ENCODE measurements at places on chromosomes 11 and 22.

DNA sequence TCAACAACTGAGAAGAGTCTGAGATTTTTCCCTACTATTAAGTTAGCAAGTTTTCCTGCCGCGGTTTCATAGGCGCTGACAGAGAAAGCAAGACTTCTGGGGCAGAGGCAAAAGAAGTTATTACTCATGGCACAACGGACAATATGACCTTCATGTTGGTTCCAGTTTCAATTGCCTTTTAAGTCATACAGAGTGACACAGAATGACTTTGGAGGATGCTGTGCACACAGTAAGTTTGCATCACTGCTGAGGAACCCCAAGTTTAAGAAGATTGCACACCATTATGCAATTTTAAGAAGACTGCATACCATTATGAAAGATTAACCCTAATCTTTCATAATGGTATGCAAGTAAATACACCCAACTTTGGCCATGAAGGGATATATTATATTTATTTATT is 626.5 kb upstream of the CHORDC1 start:
- DNase-seq, result no peak

DNA sequence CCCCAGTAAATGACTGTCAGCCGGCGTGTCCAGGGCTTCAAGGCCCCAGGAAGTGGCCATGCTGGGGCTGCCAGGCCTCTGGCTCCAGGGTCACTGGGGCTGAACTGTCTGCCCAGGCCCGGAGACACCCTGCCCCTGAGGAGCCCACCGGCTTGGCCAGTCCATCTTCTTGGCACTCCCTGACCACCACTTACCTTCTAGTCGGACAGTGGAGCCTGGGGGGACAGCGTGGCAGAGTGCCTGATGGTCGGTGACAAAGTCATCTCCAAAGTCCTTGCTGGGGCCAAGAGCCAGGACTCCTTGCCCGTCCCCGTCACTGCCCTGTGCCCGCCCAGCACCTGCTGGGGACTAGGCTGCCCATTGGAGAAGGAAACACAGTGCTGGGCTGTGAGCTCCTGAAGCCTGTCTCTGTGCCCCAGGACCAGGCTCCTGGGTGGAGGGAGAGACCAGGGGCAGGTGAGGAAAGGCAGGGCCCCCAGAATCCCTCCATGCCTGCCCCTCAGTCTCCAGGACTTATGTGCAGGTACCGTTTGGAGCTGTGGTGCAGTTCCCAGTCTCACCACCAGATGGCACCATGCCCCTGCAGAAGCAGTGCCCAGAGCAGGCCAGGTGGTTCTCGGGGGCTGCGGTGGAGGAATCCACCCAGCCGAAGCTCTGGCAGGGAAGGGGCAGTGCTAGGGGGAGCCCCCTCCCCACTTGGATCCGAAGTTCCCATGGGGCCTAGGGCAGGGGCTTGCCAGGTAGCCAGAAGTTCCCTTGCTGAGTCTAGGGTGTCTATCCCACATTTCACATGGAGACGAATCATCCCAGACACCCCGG is 6.0 kb upstream of the CCDC188 start:
- DNase-seq, result peak; percentile 54

GRCh38 chr22:22179858-22180257 is 64.7 kb upstream of the VPREB1 start:
- DNase-seq, result no peak

DNA sequence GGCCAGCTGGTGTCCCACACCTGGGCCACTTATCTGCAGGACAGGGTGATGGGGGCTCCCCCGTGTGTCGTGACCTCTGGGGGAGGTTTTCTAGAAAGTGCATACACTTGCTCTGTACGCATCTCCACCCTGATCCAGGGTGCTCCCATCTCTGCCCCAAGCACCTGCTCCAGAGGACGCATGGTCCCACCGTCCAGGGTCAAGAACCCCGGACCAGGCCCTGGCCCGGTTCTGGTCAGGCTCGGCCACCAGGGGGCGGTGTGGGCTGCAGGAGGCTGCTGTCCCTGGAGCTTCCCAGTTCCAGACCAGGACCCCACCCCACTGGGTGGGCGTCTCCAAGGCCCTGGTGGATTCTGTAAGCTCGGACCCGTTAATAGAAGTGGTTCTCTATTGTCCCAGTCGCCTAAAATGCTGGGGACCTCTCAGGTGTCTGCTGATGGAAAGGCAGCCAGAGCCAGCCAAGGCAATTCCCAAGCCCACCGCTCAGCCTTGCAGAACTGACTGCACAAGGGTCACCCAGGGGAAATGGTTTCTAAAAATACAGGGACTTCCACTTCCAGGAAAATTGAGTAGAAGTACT is 34.7 kb upstream of the SEPTIN5 start:
- DNase-seq, result no peak

DNA sequence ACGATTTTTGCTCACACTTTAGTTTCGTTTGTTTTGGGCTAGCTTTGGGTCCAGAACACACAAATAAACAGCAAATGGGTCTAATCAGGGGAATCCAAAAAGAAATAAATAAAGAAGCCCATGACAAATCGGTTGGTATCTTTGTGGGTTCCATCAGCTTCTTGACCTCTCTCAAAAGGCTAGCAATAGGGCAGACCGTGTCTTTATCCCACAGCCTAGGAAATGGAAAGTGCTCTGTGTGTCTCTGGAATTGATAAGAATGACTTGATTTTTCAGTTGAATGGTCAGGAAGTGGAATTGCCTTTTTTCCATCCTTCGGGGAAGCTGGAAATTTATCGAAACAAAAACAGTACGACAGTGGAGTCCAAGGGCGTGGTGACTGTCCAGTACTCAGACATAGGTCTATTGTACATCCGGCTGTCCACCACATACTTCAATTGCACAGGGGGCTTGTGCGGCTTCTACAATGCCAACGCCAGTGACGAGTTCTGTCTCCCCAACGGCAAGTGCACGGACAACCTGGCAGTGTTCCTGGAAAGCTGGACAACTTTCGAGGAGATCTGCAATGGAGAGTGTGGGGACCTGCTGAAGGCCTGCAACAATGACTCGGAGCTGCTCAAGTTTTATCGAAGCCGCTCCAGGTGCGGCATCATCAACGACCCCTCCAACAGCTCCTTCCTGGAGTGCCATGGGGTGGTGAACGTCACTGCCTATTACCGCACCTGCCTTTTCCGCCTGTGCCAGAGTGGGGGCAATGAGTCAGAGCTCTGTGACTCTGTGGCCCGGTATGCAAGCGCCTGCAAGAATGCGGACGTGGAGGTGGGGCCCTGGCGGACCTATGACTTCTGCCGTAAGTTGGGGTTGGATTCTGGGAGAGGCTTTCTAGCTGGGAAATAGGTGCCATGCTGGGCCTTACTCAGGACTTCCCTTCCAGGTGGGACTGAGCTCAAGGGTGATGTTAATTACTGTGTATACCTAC is 28.6 kb downstream of the TECTA start:
- no peak for DNase-seq
